Skeletal muscle tissue (tissue), 5 donors: ENCODE measurements at places on chromosomes 6 and 20. TPM values are rescaled to one million over a fixed set of nuclear protein-coding genes. Genes with fewer than 3 reads are reported as not detected.

The PTCHD4 gene
- 0.52 TPM for total RNA-seq

The ANKRD66 gene
- not detected for total RNA-seq

The SSTR4 gene
- not detected for total RNA-seq

The OPRM1 gene
- total RNA-seq = not detected

The LTA gene
- total RNA-seq = not detected

The POM121L2 gene
- total RNA-seq = not detected

The VTA1 gene
- 20.9 TPM for total RNA-seq

The SLC12A5 gene
- total RNA-seq = not detected

The JPH2 gene
- total RNA-seq = 85.1 TPM

The BPIFB4 gene
- not detected for total RNA-seq

The RPS18 gene
- total RNA-seq = 8,222 TPM

The CST7 gene
- 1.0 TPM for total RNA-seq

The RIMS1 gene
- total RNA-seq = 15.7 TPM

The ANKEF1 gene
- 1.0 TPM for total RNA-seq

The TNFRSF6B gene
- total RNA-seq = not detected

The RRAGD gene
- total RNA-seq = 65.8 TPM

The C20orf202 gene
- total RNA-seq = 0.52 TPM

The LAMA2 gene
- 187 TPM for total RNA-seq

The SAPCD1 gene
- total RNA-seq = 1.0 TPM

The TRIM40 gene
- total RNA-seq = not detected

The SMLR1 gene
- not detected for total RNA-seq

The BHLHE23 gene
- total RNA-seq = not detected

The PRSS35 gene
- total RNA-seq = 29.7 TPM

The ECHDC1 gene
- total RNA-seq = 36.0 TPM

The SPTLC3 gene
- total RNA-seq = 9.9 TPM

The MRPS10 gene
- 45.9 TPM for total RNA-seq

The OXT gene
- not detected for total RNA-seq

The MOG gene
- not detected for total RNA-seq

The LGSN gene
- not detected for total RNA-seq

The E2F3 gene
- 3.1 TPM for total RNA-seq
